Adrenal gland (tissue), 19 donors: ENCODE measurements at places on chromosomes 11 and 22. TPM values are rescaled to one million over a fixed set of nuclear protein-coding genes. Genes with fewer than 3 reads are reported as not detected.

GRCh38 chr11:86182976-86183584 is 61.5 kb upstream of the EED start:
- no peak overlapping the region for H3K4me3 ChIP-seq
- no peaks in the 10 kb centered on the region for H3K4me1 ChIP-seq
- no peak for DNase-seq
- no peak overlapping the region for H3K27ac ChIP-seq
- no peaks in the 10 kb centered on the region for H3K27me3 ChIP-seq
- H3K36me3 ChIP-seq = no peaks in the 10 kb centered on the region

- H3K36me3 ChIP-seq = peaks cover 18% of the 10 kb centered on the region
- peak; percentile 91 for DNase-seq
- no peak overlapping the region for H3K4me3 ChIP-seq
- H3K4me1 ChIP-seq = peaks cover 68% of the 10 kb centered on the region
- peak overlapping the region; percentile 53 for H3K27ac ChIP-seq
Measured at GRCh38 chr11:61834278-61835048, 6.4 kb downstream of the FADS2 start.

GRCh38 chr22:36904260-36904880 is 9.1 kb upstream of the CSF2RB start:
- no peaks in the 10 kb centered on the region for H3K27me3 ChIP-seq
- H3K4me3 ChIP-seq = no peak overlapping the region
- no peak overlapping the region for H3K27ac ChIP-seq
- H3K4me1 ChIP-seq = no peaks in the 10 kb centered on the region
- no peaks in the 10 kb centered on the region for H3K36me3 ChIP-seq
- no peak for DNase-seq

Gene ZNF74
- 28.9 TPM for total RNA-seq

GRCh38 chr11:62012832-62013461 is 45.5 kb upstream of the FTH1 start:
- H3K36me3 ChIP-seq = no peaks in the 10 kb centered on the region
- no peak overlapping the region for H3K27ac ChIP-seq
- H3K4me1 ChIP-seq = no peaks in the 10 kb centered on the region
- DNase-seq = peak; percentile 62

GRCh38 chr11:109026891-109027489 is 362.1 kb downstream of the DDX10 start:
- no peak overlapping the region for H3K27ac ChIP-seq
- H3K27me3 ChIP-seq = no peaks in the 10 kb centered on the region
- H3K36me3 ChIP-seq = no peaks in the 10 kb centered on the region
- H3K4me1 ChIP-seq = no peaks in the 10 kb centered on the region
- no peak overlapping the region for H3K4me3 ChIP-seq

- no peak for DNase-seq
- no peaks in the 10 kb centered on the region for H3K4me1 ChIP-seq
- H3K27ac ChIP-seq = no peak overlapping the region
- H3K4me3 ChIP-seq = no peak overlapping the region
- H3K36me3 ChIP-seq = no peaks in the 10 kb centered on the region
- no peaks in the 10 kb centered on the region for H3K27me3 ChIP-seq
Measured at GRCh38 chr11:70628855-70629844, 230.8 kb downstream of the CTTN start.

DNA sequence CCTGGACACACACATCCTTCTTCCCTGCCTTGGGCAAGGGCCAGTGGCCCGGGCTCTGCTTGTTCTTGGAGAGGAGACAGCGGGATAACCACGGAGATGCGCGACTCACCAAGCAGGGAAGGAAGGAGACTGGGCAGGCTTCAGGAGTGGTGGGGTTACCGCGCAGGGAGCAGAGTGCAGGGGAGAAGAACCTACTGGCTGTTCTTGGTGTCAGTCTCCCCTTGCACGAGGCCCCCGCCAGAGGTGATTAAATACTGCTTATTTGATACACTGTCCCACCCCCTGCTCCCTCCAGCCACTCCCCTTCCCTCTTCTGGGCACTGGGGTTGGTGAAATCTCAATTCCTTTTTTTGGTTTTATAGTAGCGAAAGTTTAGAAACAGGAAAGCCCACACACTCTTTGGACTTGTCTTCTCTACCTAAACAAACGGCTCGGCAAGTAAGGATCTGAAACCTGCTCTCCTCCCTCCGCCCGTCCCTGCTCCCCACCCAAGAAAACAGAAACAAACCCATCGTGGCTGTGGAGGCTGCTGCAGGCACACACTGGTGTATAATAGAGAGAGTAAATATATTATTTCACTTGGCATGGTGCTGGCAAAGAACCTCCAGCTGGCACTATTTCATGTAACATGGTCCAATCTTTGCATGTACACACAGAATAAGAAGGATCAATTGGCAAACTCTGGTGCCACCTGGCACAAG is 10.8 kb downstream of the LARGE2 start:
- peaks cover 54% of the 10 kb centered on the region for H3K36me3 ChIP-seq
- no peaks in the 10 kb centered on the region for H3K27me3 ChIP-seq
- H3K4me1 ChIP-seq = peaks cover 14% of the 10 kb centered on the region
- DNase-seq = no peak
- H3K4me3 ChIP-seq = no peak overlapping the region

Gene KCNQ1OT1
- total RNA-seq = 2.4 TPM

GRCh38 chr22:27518531-27519340 is 282.8 kb downstream of the MN1 start:
- H3K36me3 ChIP-seq = no peaks in the 10 kb centered on the region
- no peak for DNase-seq
- no peaks in the 10 kb centered on the region for H3K27me3 ChIP-seq

- peak within 1 kb of the TSS; percentile 57 for H3K4me3 ChIP-seq
- no peaks in the 10 kb centered on the region for H3K36me3 ChIP-seq
- H3K27ac ChIP-seq = peak within 1 kb of the TSS; percentile 94
- peak; percentile 79 for DNase-seq
Measured at GRCh38 chr11:66069715-66070603, at the start of gene PACS1. Gene PACS1 (plus strand): TSS chr11:66070272. CDS start chr11:66070487, 215 bp downstream.

GRCh38 chr11:6387811-6388599 is 2.3 kb upstream of the SMPD1 start:
- H3K4me3 ChIP-seq = no peak overlapping the region
- peaks cover 14% of the 10 kb centered on the region for H3K4me1 ChIP-seq
- DNase-seq = no peak
- H3K27me3 ChIP-seq = no peaks in the 10 kb centered on the region
- H3K36me3 ChIP-seq = no peaks in the 10 kb centered on the region
- H3K27ac ChIP-seq = peak overlapping the region; percentile 7

DNA sequence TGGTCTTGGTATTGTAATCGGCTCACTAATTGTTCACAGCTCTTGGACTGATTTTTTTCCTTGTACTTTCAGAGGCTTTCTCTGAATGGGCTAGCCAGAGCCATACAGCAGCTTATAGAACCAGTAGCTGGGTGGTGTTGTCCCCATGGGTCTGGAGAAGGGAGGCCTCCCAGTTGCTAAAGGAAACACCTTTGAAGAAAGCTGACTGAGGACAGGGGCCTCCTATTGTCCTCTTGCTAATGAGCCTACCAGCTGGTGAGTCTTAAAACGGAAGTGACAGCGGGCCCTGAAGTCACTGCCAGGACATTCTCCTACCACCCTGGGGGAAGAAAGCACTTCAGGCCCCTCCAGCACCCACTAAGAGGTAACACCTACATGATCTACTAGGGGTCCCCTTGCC is 9.9 kb downstream of the FADS3 start:
- H3K4me3 ChIP-seq = no peak overlapping the region
- H3K27ac ChIP-seq = no peak overlapping the region
- H3K27me3 ChIP-seq = no peaks in the 10 kb centered on the region
- H3K36me3 ChIP-seq = no peaks in the 10 kb centered on the region
- no peak for DNase-seq

DNA sequence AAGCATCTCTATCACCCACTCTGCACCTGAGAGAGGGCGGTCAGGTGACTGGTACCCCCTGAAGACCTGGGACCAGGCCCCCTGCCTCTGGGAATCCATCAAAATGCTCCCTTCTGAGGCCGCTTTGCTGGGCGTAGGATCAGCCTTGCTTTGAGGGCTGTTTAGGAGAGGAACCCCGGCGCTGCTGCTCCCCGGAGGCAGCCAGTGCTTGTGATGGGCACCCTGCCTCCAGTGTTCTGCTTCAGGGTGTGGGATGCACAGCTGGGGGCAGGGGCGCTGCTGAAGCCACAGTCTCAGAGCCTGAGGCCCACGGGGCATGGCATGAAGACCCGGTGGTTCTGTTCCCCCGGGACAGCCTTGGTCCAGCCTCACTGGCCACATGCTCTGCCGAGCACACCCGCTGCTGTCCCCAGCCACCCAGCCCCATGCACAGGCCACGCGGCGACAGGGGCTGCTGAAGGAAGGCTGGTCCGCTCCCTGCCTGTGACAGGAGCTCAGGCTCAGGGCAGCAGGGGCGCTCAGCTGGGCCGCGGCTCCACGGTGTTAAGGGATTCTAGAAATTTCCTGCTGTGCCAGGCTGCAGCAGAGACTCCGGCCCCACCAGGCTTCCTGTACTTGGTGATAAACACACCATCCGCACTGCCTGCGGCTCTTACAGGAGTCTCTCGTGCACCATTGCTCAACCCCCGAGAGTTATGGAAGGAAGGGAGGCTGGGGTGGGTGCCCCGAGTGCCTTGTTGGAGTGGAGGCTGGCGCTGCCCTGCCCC is 91.0 kb downstream of the KCNQ1 start:
- peaks cover 27% of the 10 kb centered on the region for H3K4me1 ChIP-seq
- H3K27me3 ChIP-seq = no peaks in the 10 kb centered on the region
- H3K4me3 ChIP-seq = no peak overlapping the region
- H3K27ac ChIP-seq = peak overlapping the region; percentile 85

GRCh38 chr11:126112547-126112946 is 49.9 kb upstream of the CDON start:
- DNase-seq = no peak
- no peak overlapping the region for H3K27ac ChIP-seq
- H3K4me1 ChIP-seq = peaks cover 17% of the 10 kb centered on the region

DNA sequence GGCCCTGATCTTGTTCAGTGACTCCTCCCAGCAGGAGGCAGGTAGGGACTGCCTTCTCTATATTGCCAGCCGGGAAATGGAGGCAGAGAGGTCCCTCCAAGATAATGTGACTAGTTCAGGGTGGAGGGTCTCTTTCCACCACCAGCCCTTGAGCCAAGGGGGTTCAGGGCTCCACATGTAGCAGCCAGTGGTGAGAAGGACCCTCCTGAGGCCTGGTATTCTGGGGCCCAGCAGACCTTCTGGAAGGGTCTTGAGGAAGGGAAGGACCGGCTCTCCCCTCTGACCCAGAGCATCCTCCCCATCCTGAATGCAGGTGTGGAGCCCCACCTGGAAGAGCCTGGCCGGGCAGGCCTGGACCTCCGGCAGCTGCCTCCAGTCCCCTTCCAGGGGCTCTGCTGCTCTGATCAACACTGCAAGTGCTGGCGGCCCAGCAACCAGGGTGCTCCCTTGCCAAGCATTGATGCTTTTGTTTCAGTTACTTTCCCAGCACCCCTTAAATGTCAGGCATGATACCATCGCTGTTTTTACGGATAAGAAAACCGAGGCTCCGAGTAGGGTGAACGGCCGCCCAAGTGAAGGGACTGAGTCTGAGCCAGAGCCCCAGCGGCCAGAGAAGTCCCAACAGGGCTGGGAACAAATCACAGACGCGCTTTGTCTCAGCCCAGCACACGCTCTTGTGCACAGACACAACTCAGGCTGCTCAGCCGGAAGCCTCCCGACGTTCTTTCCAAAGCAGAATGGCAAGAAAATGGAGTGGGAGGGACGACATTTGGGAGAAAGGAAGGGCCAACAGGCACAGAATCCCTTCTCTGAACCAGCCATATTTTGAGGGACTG is 38.8 kb downstream of the DKK3 start:
- H3K4me1 ChIP-seq = peaks cover 20% of the 10 kb centered on the region
- DNase-seq = no peak
- no peaks in the 10 kb centered on the region for H3K27me3 ChIP-seq
- no peak overlapping the region for H3K4me3 ChIP-seq
- no peak overlapping the region for H3K27ac ChIP-seq

Gene OR2AT4
- total RNA-seq = not detected

DNA sequence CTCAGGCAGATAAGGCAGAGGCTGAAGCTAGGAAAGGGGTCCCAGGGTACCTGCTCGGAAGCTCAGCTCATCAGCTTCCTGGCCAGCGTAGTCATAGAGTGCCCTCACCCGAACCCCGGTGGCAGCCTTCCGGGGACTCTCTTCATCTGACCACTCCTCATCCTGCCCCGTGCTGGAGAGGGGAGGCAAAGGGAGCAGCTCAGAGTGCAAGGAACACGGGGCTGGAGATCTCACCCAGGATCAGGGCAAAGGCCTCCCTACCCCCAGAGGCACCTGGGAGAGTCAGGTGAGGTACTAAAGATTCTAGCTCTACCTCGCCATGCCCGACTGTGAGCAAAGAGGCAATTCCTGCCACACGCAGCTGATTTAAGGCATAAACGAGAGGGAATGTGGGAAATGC is 1.6 kb upstream of the ARFGAP2 start:
- DNase-seq = no peak
- H3K27ac ChIP-seq = peak overlapping the region; percentile 97
- peaks cover 49% of the 10 kb centered on the region for H3K4me1 ChIP-seq
- no peaks in the 10 kb centered on the region for H3K27me3 ChIP-seq

GRCh38 chr11:118441770-118442275 is 5.5 kb downstream of the KMT2A start:
- no peaks in the 10 kb centered on the region for H3K36me3 ChIP-seq
- no peak overlapping the region for H3K4me3 ChIP-seq
- no peaks in the 10 kb centered on the region for H3K27me3 ChIP-seq

Gene PRG2
- not detected for total RNA-seq

Gene NRIP3
- 24.2 TPM for total RNA-seq
